Activated T-helper 1 cell treated with anti-CD3 and anti-CD28 coated beads, Interleukin-2, amount 50 U/mL, for 16 hours (primary cell): ENCODE measurements at places on chromosomes 7 and 10.

GRCh38 chr7:106618480-106618879 lies 42.5 kb downstream of the CCDC71L start:
- no peak for DNase-seq

DNA sequence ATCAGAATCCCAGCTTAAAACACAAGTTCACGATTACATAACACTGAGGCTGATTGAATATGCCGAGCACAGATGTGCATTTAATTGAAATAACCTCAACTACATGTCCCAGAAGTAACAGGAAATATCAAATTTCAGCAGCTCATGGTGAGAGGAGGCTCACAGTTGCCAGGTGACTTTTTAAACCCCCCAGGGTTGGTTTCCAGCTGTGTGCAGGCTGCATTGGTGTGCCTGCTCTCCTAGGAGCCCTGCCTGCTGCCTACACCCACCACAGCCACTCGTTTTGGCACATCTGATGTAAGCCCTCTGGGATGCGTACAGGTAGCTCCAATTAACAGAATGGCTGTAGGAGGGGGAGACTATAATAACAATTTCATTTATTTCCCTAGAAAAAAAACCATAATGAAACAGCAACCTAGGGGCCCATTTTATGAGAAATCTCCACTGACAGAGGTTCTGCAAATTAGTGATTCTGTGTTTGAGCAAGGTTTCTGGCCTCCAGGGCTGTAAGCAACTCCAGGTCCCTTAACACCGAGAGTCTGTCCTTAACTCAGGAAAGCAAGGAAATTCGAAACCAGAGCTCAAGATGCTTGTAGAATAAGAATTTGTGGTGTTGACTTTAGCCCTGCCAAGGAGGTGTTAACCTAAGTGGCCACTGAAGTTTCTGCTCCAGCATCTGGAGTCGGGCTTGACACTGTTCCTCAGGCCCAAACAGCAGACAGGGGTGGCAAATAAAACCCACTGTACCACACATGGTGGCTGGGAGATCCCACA lies 161.9 kb downstream of the BMPER start:
- no peak for DNase-seq

DNA sequence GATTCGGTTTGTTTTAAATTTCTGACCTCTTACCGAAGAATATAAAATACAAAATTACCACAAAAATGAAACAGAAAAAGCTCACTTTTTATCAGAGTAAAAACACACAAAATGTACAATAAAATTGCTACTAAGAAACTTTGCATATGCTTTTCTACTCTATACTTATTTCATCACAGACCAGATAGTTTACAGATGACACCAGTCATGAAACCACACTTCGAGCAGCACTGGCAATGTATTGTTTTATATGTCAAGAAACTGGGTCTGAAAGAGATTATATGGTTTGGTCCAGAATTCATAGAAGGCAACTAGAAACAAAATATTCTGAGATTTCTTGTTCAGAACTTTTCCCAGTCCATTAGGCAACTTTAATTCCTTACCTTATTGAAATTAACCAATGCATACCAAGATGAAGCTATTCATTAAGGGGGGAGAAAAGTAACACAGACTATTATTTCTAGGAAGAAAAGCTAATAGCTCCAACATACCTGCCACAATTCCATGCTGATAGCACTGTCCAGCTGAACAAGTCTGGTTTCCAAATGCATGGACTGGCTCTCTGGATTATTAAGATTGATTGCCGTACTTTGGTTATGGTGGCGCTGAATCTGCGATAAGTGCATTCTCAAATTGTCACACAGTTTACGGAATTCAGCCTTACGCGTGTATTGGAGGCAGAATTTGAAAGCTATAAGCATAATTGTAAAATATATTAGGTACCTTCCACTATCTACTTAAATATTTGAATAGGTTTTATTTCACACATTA lies 10.0 kb downstream of the EIF3A start:
- no peak for DNase-seq

- DNase-seq, result no peak
These were observed 106.2 kb downstream of the TFEC start for GRCh38 chr7:115924411-115924810.

DNA sequence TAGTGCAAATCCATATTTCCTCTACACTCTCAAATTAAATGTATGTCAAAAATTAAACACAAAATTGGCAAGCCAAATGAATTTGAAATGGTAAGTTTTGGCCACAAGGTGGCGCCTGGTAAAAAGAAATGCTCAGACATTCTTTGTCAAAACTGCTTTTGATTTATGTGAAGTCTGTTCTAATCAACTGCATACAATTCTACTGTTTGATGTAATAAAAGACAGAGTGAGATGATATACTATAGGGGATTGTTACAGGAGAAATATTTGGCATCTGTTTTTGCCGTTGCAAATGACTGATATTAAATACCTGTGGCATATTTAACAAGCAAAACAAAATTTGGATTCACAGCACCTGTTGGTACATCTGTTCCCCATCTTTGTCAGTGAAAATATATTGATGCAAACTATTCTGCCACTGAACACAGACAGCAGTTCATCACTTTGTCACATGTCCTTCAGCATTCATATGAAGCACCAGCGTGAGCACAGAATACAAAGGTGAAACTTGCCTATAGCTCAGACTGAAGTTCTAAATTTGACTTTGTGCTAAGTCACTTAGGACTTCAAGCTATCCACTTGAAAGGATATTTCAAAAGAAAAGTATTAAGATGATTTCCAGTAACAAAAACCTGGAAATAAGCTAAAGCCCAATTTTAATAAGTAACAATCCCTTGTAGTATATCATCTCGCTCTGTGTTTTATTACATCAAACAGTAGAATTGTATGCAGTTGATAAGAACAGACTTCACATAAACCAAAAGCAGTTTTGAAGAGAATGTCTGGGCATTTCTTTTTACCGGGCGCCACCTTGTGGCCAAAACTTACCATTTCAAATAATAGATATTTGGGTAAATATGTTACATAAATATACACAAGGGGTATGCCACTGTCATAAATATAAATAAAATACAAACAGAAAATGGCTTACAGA lies 10.2 kb upstream of the CH25H start:
- peak; percentile 31 for DNase-seq

GRCh38 chr7:79529881-79530235 lies 76.4 kb upstream of the MAGI2 start:
- no peak for DNase-seq

GRCh38 chr10:78327778-78328591 lies 294.3 kb downstream of the RPS24 start:
- DNase-seq, result no peak

DNA sequence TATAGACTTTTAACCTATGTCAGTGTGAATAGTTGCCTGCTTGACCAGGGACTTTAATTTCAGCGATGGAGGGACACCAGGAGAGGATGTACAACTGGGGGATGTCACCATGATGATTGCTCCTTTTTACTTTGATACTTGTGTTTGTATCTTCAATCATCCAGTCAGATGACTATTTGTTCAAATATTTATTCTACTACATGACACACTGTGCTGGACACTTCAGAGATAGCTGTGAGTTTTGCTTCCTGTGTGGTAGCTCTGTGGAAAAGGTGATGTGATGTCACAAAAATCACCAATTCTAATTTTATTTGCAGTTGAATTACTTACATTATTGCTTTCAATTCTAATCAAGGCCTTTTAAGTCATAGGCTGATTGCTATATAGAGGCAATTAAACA lies 62.7 kb upstream of the CREB5 start:
- DNase-seq, result no peak

DNA sequence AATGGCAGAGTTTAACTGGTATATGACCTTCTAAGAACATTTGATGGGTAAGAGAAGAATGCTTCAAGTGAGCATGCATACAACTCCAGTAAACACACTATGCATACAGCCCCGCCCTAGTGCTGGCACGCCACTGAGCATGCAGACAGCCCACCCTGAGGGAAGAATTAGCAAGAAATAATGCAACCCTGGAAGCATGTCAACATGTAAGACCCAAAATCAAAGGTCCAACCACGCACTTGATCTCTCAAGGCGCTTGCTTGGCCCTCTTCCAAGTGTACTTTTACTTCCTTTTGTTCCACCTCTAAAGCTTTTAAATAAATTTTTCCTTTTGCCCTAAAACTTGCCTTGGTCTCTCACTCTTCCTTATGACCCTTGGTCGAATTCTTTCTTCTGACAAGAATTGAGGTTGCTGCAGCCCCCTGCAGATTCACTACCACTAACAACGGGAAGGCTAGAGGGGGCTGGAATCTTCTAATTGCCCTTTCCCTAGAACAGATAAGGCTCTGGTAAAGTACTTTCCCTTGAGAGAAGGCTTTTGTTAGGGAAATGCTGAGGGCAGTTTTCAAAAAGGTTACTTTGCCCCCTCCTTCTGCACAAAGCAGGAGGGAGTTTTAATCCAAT lies 3.4 kb downstream of the FAM24B start:
- DNase-seq, result no peak

DNA sequence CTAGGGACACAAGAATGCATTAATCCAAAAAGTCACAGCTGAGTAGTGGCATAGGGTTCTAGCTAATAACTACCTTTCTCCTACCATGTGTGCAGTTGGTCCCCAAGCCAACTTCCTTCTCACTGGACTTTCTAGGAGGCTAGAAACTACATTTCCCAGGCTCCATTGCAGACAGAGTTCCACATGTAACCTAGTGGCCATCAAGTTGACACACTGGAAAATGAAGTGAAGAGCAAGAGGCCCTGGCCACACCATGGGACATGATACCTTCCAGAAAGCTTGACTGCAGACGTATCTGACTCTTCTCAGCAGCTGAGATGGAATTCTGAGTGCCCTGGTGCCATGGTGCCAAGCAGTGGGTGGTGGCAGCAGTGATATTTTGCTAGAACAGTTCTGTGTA lies 49.8 kb upstream of the TMEM273 start:
- DNase-seq, result no peak

DNA sequence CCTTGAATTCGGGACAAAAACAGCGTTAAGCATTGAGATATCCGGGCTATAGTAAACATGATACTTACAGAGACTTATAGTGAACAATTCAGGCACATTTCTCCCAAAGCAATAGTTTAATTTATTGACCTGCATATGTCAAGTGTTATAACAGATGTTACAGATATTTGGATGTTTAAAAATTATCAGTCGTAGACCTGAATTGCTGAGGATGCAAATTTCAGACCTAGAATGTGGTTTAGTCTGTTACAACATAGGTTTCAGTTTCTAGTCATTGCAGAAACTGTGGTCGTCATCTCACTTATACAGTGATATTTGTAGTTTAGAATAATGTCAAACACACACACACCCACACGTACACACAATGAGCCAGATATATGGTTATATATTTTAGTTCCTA lies 85.2 kb downstream of the VTI1A start:
- no peak for DNase-seq

GRCh38 chr7:111364413-111364812 lies 197.9 kb downstream of the IMMP2L start:
- DNase-seq, result no peak

GRCh38 chr10:14579405-14579804 lies 195.3 kb downstream of the FAM107B start:
- no peak for DNase-seq

DNA sequence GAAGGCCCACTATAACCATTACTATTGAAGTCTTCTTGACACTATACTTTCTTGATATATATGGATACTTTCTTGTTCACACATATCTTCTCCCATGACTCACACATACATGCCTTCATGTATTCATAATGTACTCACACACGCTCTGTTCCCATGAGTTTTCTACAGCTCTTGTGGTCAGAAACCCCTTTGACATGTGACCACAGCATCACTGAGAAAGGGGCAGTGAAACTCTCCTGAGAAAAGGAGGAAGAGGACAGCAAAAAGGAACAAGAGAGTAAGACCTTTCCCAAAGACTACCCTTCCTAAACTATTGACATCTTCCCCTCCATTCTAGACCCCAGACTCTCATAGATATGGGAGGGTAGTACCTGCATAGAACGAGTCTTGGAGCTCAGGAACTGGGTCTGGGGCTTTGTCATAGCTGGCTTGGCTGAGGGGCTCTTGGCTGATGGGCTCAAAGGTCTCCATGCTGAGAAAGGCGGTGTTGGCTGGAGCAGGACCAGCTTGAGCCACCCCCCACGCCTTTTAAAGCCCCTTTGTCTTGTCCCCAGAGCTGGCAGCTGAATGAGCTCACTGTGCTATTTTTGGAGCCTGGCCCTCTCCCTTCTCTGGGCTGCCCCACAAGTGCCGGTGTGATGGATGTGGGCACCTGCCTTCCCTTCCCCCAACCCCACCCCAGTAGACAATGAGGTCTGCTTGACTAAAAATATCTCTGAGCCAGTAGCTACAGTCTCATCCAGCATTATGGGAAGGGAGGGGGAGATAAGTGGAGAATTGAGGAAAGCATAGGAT lies 5.1 kb downstream of the SYNPO2L start:
- DNase-seq, result no peak

- no peak for DNase-seq
These were observed 16.8 kb downstream of the CLRN3 start for GRCh38 chr10:127875916-127876315.

DNA sequence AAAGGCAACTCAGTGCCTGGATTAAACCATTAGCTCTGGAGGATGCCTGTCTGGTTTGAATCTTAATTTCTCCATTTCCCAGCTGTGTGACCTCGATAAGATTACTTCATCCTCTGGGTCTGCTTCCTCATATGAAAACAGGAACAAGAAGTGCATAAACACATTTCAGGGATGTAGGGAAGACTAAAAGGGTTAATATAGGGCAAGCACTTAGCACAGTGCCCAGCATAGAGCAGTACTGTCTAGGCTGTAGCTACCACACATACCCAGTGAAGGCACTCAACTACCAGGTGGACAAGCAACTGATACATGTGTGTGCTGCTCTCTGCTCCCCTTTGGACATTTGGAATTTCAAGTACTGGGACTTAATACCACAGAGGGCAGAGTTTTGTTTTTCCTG lies 85.4 kb downstream of the KCNMA1 start:
- no peak for DNase-seq

DNA sequence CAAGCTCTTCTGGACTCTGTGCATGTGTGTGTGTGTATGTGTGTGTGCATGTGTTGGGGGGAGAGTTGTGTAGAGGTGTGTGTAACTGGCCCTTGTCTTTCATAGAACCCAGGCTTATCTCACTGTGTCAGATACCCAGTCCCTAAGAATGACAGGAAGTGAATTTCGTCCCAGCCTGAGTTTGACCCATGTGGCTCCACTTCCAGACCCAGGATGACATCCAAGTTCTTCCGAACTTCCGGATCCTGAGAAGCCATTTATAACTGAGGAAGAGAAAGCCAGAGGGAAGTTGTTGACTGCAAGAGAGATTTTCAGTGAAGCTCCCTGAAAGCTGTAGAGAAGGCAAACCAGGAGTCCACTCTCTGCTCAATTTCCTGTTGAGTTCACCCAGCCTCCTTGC lies 53.2 kb downstream of the ADRB1 start:
- no peak for DNase-seq

DNA sequence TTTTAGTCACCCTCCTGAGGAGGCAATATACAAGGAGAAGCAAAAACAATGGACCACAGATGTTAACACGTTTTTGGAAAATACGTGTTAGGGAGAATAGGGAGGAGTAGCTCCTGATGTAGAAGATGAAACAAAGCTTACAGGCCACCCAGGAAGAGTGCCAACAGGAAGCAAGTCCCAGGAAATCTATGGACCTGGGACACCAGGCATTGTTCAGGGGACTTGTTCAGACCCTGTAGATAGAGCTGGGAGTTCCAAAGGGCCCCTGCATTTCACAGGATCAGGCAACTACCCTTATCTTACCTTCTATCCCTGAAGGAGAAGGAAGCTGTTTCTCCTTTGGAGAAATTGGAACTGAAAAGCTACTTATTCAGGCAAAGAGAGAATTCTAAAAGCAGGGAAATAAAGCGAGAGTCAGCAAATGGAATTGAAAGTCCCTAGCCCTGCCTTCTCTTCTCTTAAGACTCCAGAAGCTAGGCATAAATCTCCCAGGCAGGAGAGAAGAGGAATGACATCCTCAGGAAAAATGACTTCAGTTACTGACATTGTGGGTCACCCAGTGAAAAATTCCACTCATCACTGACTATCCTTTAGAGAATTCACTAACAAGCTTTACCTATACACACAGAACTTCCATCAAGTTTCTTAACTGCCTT lies 77.7 kb upstream of the FAM3C start:
- DNase-seq, result no peak
